ENCODE measurements at places on chromosomes 5 and 9.

- DNase-seq = no peak
Measured at GRCh38 chr5:137022043-137022442, 477.1 kb downstream of the SPOCK1 start.

- DNase-seq = no peak
Measured at GRCh38 chr5:119070578-119070827, 384 bp upstream of the DMXL1 start.

GRCh38 chr5:94870511-94871183 is 252.2 kb downstream of the SLF1 start:
- DNase-seq = no peak

DNA sequence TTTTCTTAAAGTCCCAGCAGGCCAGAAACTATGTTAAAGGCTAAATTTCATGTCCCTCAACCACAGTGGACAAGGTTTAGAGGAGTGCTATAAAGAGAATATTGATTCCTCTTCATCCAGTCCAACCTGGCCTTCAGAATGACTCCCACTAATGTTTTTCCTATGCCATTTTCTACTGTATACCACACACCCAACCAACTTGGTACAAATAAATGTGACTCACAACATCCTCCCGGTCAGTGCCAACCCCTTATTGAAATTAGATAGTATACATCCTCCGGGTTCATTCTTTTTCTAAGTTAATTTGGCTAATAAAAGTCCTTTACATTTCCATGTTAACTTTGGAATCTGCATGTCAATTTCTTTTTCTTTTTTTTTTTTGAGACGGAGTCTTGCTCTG is 215.1 kb downstream of the TSSK1B start:
- no peak for DNase-seq

- no peak for DNase-seq
Measured at GRCh38 chr5:169707686-169708085, 70.6 kb downstream of the DOCK2 start.

GRCh38 chr5:80082281-80082680 is 47.1 kb downstream of the THBS4 start:
- no peak for DNase-seq

DNA sequence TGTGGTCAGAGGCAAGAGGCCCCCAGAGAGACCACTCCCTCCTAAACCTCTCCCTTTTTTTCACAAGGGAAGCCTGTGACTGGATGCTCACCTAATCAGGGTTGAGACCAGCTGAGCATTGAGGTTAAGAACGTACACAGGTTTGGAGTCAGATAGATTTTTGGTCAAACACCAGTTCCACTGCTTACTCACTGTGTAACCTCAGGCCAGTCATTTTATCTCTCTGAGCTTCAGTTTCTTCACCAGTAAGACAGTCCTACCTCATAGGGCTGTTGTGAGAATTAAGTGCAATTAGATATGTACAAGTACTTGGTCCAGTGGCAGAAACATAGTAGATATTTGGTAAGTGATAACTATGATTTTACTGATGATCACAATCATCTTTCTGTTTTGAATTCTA is 256.8 kb downstream of the CDK5RAP2 start:
- DNase-seq = no peak

DNA sequence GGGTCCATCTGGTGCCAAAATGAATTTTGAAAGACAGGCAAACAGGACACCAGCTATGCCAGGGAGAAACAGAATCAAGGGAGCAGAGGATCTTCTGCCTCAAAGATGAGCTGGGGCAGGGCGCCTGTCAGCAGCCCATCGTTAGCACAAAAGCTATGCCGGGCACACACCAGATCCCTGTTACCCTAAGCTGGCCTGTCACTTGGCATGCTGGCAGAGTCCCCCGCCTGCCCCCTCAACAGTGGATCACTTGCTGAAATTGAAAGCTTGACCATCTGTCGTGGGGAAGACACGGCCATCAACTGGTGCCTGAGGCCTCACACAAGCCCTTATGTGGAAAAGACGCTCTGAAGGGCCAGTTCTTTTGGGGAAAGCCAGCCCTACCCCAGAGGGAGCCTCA is 256.4 kb downstream of the EBF1 start:
- DNase-seq = no peak

DNA sequence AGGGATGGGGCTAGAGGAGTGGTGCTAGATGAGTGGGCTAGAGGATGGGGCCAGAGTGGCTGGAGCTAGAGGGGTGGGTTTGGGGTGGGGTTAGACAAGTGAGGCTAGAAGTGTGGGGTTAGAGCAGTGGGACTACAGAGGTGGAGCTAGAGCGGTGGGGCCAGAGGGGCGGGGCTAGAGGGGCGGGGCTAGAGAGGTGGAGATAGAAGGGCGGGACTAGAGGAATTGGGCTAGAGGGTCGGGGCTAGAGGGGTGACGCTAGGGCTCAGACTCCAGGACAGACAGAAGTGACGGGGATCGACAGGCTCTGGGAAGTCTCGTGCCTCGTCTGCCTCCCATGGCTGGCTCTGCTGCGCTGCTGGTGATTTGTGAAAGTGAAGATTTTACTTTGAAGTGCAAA is 31.0 kb upstream of the TENT4A start:
- DNase-seq = no peak

- DNase-seq = no peak
Measured at GRCh38 chr9:104025104-104025503, 69.0 kb upstream of the SMC2 start.

- no peak for DNase-seq
Measured at GRCh38 chr9:114674076-114674797, 7.8 kb downstream of the TEX48 start.

DNA sequence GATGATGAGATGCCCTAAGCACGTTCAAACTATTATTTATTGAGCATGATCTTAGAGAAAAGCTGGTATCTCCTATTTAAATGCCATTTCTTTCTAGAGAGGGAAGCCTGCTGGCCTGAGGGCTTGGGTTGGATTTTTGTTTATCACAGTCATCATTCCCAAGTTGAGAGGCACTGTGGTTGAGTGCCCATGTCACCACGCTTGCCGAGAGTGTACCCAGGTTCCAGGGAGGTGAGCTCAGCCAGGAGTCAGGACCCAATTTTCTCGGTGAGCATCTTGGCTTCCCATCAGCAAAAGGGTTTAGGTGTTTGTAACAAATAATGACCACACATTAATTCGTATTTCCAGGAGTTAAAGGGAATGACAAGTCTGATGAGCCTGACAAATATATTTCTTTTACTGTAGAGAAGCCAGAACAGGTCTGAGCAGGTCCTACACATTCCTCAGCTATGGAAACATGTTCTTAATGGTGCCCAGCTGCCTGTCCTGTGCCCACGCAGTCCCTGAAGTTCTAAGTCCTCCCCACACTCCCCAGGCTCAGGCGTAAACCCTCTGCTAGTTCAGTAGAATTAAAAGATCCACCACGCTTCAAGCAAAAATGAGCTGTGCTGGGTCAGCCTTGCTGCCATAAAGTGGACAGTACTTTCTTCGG is 258.9 kb upstream of the IRX2 start:
- DNase-seq = no peak

DNA sequence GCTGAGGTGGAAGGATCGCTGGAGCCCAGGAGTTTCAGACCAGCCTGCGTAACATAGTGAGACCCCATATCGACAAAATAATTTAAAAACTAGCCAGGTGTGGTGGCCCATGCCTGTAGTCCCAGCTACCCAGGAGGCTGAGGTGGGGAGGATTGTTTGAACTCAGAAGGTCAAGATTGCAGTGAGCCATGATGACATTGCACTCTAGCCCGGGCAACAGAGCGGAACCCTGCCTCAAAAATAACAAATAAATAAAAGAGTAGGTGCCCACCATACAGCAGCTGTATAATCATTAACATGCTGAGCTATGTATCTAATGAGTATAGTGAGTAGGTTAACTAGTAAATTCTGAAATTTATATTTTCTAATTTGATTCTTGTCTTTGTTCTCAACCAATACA is 11.0 kb upstream of the ATP6V0E1 start:
- no peak for DNase-seq

- DNase-seq = no peak
Measured at GRCh38 chr9:97179616-97180015, 127.8 kb upstream of the CCDC180 start.

GRCh38 chr9:100856238-100856637 is 172.3 kb upstream of the PLPPR1 start:
- DNase-seq = no peak

DNA sequence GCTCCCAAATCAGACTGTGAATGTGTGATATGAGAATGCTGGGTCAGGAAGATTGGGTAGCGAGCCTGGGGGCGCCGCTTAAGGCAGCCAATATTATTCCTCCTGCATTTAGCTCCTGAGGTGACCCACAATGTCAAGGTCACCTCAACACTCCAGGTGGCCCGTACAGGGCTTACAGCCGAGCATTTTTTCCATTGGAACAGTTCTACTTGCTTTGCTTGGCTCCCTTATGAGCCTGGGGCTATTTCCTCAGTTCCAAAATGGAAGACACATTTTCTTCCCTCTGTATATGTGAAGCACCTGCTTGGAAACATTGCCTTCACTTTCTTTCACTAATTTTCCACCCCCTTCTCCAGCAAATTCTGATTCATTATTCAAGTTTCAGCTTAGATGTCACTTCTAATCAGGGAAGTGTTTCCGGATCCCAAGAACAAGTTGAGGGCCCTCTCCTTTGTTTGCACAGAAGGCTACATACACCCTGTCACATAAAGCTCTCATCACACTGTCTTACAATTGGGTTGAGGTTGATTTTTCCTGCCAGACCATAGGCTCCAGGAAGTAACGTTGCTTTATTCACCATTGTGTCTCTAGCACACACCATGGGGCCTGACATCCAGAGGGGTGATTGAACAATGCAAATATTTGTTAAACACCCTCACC is 330.2 kb downstream of the PIK3R1 start:
- DNase-seq = no peak

- no peak for DNase-seq
Measured at GRCh38 chr5:386432-387341, 56.3 kb upstream of the EXOC3 start.

GRCh38 chr9:93942161-93942560 is 13.0 kb downstream of the BARX1 start:
- no peak for DNase-seq

- no peak for DNase-seq
Measured at GRCh38 chr9:127904561-127905003, 5.2 kb upstream of the ST6GALNAC6 start.

GRCh38 chr5:138543730-138544104 is 681 bp upstream of the ETF1 start:
- no peak for DNase-seq

- DNase-seq = no peak
Measured at GRCh38 chr5:142618130-142618523, 67.8 kb downstream of the FGF1 start.

DNA sequence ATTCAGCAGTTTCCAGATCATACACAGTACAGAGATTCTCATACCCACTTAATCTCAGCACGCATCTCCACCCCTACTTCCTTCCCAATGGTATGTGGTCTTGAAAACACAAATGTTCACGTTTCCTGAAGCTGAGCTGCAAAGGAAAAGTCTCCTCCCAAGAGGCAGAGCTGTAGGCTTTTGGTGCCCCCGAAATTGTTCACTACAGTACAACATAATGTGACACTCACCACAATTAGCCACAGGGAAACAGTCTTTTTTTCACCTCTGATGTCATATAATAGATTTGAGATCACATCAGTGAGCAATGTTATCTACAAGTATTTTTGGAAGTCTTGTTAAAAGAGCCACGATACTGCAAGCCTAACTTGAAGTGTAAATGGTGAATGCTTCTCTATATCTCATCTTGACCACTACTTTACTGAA is 40.2 kb downstream of the NFIB start:
- DNase-seq = no peak

GRCh38 chr9:135391759-135392158 is 87.8 kb upstream of the PPP1R26 start:
- no peak for DNase-seq

- peak; percentile 12 for DNase-seq
Measured at GRCh38 chr9:136975644-136976043, 1.7 kb upstream of the PTGDS start.

GRCh38 chr5:178793151-178793550 is 62.7 kb upstream of the ZNF354A start:
- DNase-seq = no peak

DNA sequence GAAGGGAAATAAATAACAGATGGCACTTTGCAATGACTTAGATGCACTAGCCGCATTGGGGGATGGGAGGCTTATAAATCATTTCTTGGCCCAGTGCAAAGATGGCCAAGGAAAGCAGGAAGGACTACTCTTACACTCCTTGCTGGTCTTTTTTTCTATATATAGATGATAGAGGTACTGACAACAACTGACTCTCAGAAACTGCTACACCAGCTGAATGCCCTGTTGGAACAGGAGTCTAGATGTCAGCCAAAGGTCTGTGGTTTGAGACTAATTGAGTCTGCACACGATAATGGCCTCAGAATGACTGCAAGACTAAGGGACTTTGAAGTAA is 1.7 kb downstream of the CCNG1 start:
- DNase-seq = peak; percentile 54

DNA sequence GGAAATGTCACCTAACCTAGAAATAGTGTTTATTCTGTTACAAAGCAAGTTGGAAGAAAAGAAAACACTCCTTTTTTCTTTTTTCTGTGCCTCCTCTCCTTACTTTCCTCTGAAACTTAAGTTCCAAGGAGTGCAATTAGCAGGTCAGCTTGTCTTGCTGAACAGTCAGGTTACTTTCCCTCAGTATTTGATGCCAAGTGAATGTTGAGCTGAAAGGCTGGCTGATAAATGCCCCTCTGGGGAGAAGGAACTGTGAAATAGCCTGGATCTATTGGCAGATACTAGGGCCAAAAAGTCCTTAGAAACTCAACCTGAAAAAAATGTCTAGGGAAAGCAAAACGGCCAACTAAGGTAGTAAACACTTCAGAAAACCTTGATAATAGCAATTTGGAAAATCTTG is 43.6 kb downstream of the GRIA1 start:
- no peak for DNase-seq

- DNase-seq = no peak
Measured at GRCh38 chr5:28961816-28962215, 1923.4 kb upstream of the CDH9 start.

GRCh38 chr9:107943901-107944300 is 454.3 kb upstream of the KLF4 start:
- DNase-seq = no peak
